ENCODE measurements at places on chromosomes 11 and 22.

- no peak for DNase-seq
These were observed 2.0 kb downstream of the IFT27 start for GRCh38 chr22:36773935-36774334.

DNA sequence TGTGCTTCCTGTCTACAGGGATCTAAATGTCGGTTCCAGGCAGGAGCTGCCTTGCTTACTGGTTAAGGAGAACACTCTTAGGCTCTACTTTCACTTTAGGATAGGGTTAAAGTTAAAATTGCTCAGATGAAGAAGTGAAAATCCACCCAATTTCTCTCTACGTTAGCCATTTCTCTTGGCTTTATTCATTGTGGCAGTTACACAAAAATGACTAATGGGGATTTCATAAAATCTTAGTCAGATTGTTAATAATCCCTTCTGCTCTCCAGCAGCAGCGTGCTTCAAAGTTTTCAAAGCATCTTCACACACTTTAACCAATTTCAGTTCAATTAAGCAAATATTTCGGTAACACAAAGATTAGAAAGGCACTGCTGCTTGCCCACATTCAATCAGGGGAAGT, 58.4 kb upstream of the RCN1 start:
- no peak for DNase-seq

DNA sequence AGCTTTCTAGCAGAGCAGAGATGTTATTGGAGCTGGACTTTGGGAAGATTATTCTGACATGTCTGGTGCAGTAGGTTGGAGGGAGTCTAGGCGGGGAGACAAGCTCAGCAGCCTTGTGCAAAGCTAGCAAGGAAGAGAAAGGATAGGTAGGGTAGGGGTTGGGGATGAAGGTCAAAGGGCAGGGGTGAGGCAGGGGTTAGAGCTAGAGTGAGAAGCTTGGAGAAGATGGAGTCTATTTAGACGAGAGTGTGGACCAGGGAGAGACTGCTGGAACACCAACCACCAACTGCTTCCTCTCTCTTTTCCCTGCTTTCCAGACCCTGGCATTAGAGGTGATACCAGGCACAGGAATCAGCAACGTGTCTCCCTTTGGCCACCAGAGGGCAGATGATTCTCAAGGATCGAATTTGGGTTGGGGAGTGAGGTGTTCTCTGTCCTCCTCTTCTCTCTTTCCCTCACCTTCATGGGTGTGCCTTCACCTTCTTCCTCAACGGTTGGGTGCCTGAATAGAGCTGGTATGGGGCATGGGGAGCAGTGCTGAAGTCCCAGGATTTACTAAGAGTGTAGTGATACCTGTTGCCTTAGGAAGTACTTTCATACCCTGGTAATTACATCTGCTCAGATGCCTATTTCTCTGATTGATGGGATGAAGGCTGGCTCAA, 1.8 kb upstream of the MARK2 start:
- peak; percentile 69 for DNase-seq

- no peak for DNase-seq
These were observed 73.1 kb downstream of the CDKN1C start for GRCh38 chr11:2812371-2812991.

- no peak for DNase-seq
These were observed 195.4 kb upstream of the ARHGAP20 start for GRCh38 chr11:110907629-110908028.

DNA sequence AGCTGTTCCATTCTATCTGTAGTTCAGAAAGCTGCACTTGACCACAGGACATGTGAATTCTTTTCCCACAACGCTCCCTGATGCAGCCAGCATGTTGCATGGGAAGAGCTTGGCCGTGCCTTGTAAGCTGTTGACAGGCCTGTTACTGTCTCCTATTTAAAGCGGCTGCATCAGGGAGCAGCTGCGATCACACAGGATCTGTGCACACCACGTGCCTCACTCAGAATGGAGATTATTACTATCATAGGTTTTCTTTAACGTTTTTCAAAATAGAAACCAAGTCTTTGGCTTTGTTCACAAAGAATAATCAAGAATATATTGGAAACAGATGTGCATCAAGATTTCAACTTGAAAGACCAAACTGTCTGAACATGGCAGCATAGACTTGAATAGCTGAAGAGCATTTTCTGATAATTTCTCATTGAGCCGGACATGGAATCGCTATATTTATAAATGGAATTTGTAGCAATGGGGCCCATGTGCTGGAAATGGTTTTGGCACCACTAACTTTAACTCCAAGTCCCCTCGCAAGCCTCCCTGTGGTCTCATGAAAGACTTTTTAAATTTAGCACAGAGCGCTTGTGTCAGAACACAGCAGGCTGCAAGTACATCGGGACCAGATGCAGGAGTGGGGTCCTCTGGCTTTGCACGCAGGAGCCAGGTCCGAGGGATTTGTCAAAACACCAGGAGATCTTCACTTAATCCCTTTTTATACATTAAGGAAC, 40.8 kb upstream of the MYO18B start:
- no peak for DNase-seq

DNA sequence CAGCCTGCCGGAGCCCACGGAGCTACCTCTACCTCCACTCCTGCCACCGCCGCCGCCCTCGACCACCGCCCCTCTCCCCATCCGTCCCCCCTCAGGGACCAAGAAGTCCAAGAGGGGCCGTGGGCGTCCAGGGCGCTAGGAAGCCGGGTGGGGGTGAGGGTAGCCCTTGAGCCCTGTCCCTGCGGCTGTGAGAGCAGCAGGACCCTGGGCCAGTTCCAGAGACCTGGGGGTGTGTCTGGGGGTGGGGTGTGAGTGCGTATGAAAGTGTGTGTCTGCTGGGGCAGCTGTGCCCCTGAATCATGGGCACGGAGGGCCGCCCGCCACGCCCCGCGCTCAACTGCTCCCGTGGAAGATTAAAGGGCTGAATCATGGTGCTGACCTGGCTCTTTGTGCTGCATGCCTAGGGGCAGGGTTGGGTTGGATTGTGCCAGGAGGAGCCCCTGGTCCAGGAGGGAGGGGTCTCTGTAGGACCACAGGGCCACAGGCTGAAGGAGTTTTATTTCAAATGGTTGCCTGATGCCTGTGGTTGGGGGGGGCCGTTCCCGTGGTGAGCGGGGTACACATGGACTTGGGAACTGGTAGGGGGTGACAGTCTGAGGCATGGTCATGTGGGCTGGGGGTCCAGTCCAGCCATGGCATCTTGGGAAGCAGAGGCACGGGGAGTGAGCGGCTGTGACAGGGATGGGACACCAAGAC, 2.3 kb downstream of the PTPRCAP start:
- no peak for DNase-seq

DNA sequence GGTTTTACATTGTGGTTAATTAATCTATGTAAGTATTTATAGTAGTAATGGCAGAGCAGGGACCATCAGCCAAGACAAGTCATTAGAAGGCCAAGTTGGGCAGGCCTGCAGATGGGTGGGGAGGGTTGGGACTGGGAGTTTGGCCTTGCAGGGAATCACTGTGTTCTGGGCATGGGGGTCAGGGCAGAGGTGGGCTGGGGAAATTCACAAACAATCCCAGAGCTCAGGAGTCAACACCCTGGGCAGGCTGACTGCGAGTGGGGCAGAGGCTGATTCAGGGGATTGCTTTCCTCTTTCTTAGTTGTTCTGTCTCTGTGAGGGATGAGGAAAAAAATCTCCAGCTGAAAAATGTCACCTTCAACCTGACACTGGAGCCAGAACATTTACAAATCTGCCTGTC, 322.5 kb downstream of the NTM start:
- DNase-seq = no peak

GRCh38 chr11:8878771-8879170, 32.2 kb upstream of the AKIP1 start:
- DNase-seq = no peak

- no peak for DNase-seq
These were observed 2.7 kb downstream of the BCL9L start for GRCh38 chr11:118922745-118923627.

GRCh38 chr11:108858622-108859021, 193.8 kb downstream of the DDX10 start:
- no peak for DNase-seq

GRCh38 chr11:65415499-65416340, 6.9 kb upstream of the NEAT1 start:
- DNase-seq = no peak

DNA sequence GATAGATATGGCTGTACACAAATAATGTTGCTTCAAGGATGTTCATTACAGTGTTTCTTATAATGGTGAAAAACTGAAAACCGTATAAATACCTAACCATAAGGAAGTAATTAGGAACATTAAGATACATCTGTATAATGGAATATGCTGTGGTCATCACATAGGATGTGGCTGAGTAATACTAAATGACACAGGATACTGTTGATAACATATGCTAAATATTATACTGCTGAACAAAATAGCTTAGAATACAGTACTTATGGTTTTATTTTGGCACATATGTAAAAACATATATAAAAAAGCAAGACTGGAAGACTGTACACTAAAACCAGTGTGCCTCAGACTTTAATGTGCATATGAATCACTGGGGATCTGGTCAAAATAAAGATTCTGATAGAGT, 43.8 kb downstream of the FBXO7 start:
- DNase-seq = no peak

- DNase-seq = no peak
These were observed 865 bp downstream of the RBM14 start for GRCh38 chr11:66617155-66617834.

DNA sequence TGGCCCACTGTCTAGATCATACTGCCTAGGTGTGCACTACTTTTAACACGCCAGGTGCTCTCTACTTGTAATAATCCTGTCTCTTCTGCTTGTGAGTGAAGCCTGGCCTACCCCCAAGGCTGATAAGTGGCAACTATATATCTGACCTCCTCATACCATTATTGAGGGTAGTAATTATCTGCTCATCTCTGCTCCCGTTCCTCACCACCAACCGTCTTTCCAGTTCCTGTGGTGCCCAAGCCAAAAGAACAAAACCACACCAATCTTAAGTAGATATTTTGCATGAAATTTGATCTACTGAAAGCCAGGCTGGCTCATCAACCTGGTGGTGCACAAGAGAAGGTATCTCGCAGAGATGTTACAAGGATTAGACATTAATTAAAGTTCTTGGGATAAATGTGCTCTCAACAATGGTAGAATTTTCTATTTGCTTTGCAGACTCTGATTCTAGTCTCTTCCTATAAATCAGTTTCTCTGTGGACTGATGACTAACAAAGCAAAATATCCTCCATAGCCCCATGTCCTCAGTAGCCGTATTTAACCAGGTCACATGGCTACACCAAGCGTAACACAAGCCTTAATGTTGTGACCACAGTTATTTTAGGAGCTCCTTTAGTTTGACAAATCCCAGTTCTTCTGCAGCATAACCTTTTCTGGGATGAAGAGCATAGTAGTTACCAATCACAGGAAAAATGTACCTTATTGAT, 267.2 kb downstream of the NTM start:
- no peak for DNase-seq

DNA sequence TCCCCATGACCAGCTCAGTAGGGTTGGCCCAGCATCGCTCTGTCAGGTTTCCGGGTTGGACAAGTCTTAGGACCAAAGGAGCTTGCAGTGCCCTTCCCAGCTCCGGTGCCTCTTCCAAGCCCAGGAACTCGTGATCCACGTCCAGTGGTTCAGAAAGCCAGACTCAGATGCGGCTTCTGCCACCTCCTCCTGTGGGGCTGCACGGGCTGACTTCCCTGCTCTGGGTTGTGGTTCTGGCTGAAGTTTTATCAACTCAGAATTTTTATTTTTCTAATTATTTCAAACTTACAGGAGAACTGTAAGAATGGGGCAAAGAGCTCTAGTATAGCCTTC, 85.0 kb downstream of the BCR start:
- no peak for DNase-seq

GRCh38 chr11:36195496-36196354, 93.5 kb downstream of the COMMD9 start:
- DNase-seq = no peak

GRCh38 chr11:96326959-96327358, 16.0 kb downstream of the MAML2 start:
- no peak for DNase-seq

- DNase-seq = no peak
These were observed 53.4 kb downstream of the CD44 start for GRCh38 chr11:35192347-35192746.

GRCh38 chr22:33240888-33241475, 182.8 kb upstream of the SYN3 start:
- no peak for DNase-seq

GRCh38 chr11:60887556-60887955, 18.8 kb downstream of the PRPF19 start:
- no peak for DNase-seq

DNA sequence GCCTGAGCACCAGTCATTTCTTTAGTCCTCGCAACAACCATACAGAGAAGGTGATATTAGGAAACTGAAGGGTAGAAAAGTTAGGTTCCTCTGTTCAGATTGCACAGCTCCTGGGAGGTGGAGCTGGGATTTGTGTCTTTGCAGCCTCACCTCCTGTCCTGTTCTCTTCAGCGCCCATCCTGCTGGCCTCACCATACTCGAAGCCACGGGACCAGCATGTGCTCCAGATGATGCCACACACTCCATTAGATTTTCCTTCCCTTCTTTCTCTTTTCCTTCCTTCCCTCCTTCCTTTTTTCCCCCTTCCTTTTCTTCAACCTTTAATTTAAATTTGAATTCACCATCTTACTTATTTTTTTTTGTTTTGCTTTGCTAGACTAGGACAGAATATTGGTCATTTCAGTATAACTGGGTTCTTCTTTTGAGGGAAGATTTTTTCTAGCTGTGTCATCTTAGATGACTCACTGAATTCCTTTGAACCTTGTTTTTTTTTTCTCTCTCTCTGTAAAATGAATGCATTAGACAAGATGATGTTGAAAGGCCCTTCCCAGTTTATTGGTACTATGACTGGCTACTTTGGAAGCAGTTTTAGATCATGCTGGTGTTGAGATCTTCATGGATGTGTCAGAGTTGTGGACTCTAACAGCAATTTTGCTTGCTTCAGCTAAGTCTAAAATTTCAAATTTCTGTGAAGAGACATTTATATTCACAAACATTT, 662.5 kb upstream of the TENM4 start:
- no peak for DNase-seq

DNA sequence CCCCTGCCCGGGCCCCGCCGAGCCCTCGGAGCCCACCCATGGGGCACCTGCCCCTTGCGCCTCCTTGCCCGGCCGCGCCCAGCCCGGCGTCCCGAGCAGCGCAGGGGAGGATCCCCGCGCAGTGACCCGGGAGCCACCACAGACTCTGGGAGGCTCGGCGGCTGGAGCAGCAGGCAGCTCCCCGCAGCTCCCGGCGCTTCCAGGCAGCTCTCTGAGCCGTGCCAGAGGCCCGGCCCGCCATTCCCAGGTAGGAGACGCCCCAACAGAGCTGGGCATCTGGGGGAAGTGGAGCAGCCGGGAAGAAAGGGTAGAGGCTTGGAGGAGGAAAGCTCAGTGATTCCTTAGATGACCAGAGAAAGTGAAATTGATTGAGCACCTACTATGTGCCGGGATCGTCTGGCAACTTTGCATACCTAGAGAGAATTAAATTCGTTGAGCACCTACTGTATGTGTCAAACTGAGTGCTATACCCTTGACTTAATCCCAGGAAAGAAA, 670 bp downstream of the RASD2 start:
- DNase-seq = no peak

GRCh38 chr11:133501643-133502539, 30.4 kb downstream of the OPCML start:
- no peak for DNase-seq
